ENCODE measurements at places on chromosomes 7 and 10. TPM values are rescaled to one million over a fixed set of nuclear protein-coding genes. Genes with fewer than 3 reads are reported as not detected.

SH2D4B gene
- total RNA-seq, result not detected

MYO3A gene
- total RNA-seq, result not detected

BLNK gene
- 1.4 TPM for total RNA-seq

- DNase-seq, result no peak
Observed at GRCh38 chr10:123134343-123134914, 1.3 kb upstream of the HMX3 start.

DNA sequence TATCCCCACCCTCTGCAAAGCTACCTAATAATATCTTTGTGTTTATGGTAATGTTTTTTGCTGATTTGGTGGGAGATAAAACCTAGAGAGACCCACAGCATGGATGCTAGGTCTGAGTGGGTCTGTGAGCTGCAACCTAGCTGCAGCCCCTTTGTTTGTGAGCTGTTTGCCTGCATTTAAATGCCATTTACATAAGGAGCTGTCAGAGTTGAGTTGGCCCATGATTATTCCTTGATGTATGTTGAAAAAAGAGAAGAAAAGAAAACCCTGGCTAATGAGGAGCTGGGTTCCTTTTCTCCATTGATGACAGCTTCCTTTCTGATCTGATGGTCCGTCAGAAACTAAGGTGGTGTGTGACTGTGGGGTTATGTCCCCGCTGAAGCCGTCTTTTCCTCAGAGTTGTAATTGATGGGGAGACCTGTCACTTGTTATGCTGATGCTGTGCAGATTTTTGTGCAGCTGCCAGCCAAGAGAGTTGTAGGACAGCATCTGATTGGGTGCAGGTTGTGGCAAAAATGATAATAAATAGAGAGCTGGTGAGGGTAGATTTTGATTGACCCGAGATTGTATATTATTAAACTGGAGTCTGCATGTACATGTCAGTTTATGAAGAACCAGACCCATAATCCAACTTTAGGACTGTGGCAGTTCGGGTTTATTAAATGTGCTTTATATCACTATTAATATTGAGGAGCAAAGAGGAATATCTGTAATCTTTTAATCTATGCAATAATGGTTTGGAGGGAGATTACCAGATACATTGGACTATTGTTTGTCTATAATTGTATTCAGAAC is 219.8 kb downstream of the AUTS2 start:
- DNase-seq, result no peak

- DNase-seq, result no peak
Observed at GRCh38 chr10:8534096-8534495, 479.6 kb downstream of the GATA3 start.

DNA sequence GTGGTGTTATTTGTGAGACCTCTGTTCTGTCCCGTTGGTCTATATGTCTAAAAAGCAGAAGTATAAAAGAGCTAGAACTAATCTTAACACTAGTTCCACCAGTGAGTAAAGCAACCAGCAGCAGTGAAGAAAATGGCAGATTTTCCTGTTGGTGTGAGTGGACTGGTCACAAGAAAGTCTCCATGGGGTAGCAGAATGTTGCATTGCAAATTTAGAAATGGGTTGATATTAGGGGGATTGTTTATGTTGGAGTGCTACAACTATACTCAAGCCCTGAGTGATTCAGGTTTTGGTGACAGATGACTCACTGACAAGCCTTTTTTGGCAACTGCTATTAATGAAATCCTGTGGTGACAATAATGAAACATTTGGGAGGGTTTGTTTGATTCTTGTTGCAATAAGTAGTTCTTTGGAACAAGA is 5.6 kb downstream of the AVL9 start:
- no peak for DNase-seq

- no peak for DNase-seq
Observed at GRCh38 chr10:32229170-32229569, 117.8 kb downstream of the EPC1 start.

DNA sequence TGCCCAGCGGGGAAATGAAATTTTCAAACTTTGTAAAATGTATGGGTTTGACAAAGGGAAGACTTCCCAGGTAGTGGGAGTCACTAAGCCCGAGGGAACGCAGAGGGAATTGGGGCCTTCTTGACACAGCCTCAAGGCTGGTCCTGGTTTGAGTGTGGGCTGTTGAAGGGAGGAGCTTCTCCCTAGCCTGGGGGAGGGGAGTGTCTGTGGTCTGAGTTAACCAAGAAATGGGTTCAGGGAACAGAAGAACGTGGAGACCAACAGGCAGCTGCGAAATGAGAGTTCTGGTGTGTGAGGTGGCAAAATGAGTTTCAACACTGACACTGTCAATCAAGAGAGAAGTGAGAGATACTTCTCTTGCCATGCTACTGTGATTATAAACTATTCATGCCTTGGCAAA is 32.7 kb upstream of the BAMBI start:
- no peak for DNase-seq

DNA sequence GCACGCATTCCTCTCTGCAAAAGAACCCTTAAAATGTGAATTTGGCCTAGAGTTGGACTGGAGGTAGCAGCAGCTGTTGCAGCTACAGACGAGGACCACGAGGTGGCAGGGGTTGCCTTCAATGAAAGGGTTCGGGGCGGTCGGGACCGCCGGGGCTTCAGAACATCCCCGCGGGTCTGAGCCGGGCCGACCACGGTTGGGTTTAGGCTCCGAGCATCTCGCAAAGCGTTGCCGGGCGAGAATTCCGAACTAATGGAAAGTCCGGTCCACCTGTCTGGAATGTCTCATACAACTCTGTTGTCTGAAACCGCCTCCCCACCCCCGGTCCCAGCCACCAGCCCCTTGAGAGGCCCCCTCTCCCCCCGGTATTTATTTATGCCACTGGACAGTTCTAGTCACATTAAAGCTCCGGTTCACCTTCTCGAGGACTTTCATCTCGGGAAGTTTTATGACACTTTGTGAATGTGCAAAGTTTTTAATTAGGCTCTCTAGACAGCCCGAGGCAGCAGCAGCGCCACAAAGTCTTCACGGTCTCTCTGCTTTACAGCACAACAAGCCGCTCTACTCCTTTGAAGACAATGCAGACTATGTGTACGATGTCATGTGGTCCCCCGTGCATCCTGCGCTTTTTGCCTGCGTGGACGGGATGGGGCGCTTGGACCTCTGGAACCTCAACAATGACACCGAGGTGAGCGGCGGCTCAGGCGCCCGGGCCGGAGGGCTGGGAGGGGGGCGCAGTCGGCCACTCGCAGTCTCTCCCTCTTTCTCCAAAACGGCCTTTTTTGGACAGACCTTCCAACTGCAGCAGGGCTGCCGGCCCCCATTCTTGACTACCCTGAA is 246.2 kb downstream of the SLC25A13 start:
- peak; percentile 85 for DNase-seq

DNA sequence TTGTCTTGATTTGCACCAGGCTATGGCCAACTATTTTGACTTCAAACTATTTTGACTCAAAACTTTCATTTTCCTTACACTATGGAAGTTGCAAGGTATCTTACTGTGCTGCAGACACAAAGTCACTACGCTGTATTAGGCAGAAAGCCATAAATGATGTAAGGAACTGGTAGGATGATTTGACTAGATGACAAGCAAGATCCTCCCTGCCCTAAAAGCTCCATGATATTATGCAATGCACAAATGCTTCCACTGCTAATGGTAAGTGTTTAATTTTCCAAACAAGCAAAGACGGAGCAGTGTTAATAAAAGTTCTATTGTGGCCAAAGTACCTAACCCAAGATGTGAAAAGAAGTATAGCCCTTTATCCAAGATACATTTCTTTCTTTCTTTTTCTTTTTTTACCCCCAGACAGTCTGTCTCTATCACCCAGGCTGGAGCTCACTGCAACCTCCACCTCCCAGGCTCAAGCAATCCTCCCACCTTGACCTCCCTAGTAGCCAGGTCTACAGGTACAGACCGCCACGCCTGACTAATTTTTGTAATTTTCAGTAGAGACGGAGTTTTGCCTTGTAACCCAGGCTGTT is 98.2 kb downstream of the ANK3 start:
- no peak for DNase-seq

- no peak for DNase-seq
Observed at GRCh38 chr7:152335900-152336571, 99.8 kb downstream of the KMT2C start.

DNA sequence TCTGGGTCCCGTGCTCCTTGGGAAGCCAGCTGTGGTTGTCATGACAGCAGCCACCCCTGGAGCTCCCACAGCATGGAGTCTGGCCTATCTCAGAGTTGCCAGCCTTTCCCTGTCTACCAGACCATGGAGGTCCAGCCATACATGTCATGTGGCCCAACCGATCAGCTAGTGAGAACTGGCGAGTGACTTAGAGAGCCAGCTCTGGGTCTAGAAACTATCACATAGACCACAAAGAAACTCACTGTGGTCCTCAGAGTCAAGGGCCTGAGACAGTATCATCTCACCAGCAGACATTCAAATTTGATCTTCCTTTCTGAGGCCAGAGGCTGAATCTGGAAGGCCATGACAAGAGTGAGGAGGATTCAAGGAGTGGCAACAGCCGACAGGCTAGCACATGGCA is 223.3 kb upstream of the GPR26 start:
- DNase-seq, result no peak

Data from right cardiac atrium (tissue), 5 donors.